ENCODE measurements at places on chromosomes 16 and 17.

DNA sequence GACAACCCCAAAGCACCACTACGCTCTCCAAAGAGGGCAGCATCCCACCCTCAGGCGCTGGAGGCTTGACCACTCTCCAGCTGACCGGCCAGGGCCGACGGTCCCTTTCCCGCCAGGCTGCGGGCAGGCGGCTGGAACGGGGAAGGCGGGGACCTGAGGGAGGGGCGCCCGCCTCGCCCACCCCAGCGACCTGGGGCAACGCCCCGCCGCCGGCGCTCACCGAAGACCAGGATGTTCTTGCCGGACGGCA lies 431 bp downstream of the DYNC1LI2 start:
- no peak for DNase-seq

GRCh38 chr17:80575057-80575875 lies 30.6 kb downstream of the RPTOR start:
- peak; percentile 78 for DNase-seq

DNA sequence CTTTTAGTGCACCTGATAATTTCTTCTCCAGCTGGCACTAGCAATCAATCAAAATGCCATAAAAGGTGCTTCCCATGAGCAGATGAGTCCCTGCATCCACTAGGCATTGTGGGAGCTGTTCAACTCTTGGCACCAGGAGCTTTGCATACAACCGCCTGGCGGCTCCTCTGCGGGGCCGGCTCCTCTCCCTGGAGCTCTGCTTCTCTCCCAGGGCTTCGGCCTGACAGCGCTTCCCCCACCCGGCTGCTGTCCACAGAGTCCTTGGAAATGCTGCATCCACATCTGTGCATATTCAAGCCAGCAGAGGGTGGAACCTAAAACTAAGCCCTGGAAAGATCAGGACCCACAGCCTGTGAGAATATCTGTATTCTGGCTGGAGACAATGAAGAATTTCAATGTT lies 62.9 kb downstream of the LMF1 start:
- DNase-seq, result no peak

DNA sequence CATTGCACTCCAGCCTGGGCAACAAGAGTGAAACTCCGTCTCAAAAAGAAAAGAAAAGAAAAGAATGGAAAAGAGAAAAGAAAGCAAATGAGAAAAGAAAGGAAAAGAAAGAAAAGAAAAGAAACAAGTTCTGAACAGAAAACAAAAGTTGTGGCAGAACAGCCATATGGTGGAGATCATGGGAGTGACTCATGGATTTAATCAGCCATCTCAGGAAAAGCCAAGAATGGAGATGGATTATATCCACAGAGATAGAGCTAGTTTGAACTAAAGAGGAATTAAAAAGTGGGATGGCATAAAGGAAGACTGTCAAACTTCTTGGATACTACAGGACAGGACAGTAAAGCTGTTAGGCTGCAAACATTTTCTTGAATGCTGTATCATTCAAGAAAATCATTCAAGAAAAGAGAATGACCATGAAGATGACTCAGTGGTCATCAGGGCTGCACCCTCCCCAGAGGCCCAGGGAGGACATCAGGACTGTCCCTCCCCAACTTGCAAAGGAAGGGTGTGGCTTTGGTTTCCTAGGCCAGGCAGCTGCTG lies 120.6 kb downstream of the USP22 start:
- no peak for DNase-seq

DNA sequence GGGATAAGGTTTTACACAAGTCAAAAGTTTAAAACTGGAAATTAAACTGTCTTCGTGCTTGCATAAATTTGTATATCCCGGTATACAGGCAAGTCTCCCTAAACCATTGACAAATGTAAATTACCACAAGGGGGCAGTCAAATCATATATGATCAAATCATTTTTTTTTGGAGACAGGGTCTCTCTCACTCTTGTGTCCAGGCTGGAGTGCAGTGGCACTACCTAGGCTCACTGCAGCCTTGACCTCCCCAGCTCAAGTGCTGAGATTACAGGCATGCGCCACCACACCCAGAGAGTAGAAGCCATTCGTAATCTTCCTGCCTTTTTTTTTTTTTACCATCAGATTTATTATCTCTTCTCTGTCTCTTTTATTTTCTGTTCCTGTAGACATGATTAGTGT lies 18.5 kb downstream of the TOP2A start:
- DNase-seq, result no peak

- no peak for DNase-seq
Observed at GRCh38 chr17:1029196-1029921, 32.4 kb downstream of the TIMM22 start.

- no peak for DNase-seq
Observed at GRCh38 chr17:58378733-58379510, 26.9 kb upstream of the SUPT4H1 start.

DNA sequence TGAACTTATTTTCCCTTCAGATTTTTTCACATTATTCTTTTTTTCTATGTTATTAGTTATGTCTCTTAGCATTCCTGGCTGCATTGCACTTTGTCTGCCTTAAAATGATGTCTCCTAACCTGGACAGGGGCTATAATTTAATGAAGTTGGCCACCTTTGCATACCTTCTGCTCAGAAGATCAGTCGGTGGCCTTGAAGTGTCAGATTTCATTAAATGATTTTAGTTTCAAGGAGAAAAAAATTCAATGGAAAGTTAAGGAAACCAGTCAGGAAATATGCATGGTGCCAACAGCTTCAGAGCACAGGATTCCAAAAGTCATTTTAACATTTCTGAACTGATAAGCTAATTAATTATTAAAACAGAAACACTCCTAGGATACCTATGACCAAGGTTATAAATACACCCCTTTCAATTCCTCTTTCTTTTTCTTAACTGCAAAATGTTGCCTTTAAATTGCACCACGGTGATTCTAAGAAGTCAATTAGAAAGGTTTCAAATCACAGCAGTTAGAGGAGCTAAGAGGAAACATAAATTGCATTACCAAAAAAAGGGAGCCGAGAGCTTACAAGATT lies 533.4 kb downstream of the KCNJ2 start:
- DNase-seq, result no peak

DNA sequence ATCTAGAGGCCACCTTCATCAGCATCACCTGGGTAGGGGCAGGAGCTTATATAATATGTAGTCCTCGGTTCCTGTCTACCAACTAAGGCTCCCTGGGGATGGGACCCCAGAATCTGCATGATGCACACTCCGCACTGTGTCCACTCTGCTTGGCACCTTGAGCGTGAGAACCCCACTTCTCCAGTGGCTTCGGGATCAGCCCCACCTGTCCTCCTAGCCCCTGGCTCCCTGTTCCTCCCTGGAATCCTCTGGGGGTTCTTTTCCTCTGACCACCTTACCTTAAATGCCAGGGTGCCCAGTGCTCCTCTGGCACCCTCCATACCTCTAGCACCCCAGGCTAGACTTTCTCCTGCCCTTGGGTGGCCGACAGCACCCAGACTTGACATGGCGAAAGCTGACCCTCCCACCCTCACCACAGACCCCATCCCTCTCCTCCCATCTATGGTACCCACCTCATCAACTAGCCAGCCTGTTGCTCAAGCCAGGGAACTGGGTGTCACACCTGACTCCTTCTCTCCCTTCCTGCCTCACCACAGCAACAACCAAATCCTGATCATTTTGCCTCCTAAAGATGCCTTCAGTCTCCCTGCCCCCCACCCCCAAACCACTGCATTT lies 2.8 kb upstream of the NXPH3 start:
- DNase-seq, result no peak

DNA sequence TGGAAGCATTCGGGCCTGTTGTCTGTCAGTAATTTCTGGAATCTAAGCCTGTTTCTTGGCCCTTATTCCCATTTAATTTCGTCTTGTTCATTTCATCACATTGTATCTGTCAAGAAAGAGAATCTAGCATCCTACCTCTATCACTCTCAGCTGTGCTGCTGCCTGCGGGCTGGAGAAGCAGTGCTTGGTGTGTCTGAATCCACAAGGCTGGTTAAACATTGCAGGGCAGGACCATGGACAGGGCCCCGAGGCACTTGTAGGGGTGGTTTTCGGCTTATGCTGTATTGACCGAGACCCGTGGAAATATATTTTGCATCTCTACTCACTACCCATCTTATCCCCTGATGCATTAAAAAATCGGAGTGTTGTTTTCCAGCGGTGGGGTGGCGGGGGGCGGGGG lies 3.1 kb downstream of the RAB11FIP4 start:
- DNase-seq, result no peak

GRCh38 chr17:62823111-62823893 lies 15.2 kb upstream of the MARCHF10 start:
- DNase-seq, result no peak

GRCh38 chr16:5895137-5895536 lies 797.5 kb upstream of the EEF2KMT start:
- DNase-seq, result no peak

DNA sequence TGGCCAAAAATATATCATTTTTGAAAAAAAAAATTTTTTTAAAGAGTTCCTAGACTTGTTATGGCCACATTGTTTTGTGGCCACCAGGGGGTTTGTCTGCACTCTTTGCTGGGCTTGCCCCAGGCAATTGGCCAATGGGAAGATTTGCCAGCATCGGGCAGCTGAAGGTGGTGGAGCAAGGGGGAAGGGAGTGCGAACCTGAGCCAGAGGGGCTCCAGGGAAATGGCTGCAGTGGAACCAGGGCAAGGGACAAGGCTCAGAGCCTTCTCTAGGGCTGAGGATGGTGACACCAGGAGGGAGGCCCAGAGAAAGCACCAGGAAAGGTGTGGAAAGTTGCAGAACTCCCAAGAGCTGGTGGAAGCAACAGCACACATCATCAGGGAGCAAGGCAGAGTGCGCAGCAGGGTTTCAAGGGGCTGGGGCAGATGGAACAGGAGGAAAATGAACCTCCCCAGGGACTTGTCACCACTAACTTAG lies 15.5 kb upstream of the CMIP start:
- no peak for DNase-seq

GRCh38 chr16:3010510-3010909 lies 2.2 kb upstream of the CLDN9 start:
- DNase-seq, result no peak

DNA sequence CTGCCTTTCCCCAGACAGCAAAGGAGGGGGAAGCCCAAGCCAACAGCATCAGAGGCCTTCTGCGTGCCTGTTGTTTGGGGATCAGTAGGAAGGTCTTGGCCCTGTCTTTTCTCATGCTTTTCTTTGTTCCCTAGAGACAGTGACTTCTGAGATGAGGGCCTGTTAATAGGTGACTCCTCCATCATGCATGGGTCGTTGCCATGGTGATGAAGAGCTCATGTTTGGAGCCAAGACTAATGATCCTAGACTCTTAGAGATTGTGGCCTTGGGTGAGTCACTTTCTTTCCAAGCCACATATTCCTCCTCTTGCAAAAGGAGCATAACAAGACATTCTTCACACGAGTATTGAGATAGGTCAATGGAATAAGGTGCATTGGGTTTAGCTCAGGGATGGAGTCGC lies 201.1 kb upstream of the ASIC2 start:
- DNase-seq, result no peak

- DNase-seq, result no peak
Observed at GRCh38 chr17:6472517-6472916, 28.3 kb downstream of the PIMREG start.

GRCh38 chr17:65759532-65759931 lies 198.1 kb upstream of the AXIN2 start:
- DNase-seq, result no peak

DNA sequence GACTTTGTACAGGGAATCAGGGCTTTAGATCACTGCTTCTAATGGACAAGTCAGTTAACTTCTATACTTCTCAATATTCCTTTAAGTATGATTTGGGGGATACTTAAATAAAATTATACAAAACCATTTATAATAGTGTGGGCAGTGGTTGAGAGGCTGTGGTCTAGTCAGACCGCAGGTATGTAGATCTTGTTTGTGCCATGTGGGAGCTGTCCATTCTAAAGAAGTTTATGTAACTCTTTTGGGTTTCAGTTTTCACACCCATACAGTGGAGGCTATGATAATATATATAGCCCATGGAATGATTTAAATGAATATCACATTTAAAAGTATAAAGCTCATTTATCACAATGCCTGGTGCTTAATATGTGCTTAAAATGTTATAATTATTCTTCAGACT lies 654.3 kb upstream of the KIF2B start:
- DNase-seq, result no peak

DNA sequence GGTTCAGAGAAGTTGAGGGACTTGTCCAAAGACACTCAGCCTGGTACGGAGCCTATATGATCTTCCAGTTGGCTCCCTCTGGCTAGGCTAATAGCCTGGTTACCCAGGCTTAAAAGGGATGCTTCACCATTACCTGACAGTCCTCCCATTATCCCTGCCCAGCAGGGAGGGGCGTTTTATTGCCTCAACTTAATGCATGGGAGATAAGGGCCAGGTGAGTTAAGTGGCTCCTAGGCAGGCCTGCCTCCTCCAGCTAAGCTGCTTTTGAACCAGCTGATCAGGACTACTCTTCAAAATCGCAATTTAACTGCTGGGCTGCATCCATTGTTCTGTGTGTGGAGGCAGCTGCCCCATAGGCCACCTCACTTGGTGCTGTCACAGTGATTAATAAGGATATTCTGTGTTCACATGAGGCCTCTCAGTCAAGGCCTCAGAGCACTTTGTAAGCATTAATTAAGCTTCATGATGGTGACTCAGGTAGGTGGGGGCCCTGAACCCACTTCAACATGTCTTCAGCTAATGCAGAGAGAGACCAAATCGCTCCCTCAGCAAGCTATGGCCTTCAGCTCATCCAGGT lies 27.9 kb downstream of the SMPD3 start:
- DNase-seq, result no peak

DNA sequence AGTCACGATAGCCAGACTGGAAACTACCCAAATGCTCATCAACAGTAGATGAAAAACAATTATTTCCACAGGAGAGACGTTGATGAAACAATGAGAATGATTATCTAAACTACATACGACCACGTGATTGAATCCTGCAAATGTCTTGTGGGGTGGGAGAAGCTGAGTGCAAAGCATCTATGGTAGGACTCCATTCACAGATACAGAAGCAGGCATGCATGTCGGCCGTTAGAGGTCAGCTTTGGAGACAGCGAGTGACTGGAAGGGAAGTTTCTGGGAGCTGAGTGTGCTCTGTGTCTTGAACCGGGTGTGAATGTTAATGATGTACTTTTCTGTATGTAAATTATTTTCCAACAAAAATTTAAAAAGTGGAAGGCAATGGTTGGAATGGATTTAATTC lies 71.5 kb upstream of the DNAJA2 start:
- no peak for DNase-seq

GRCh38 chr16:3780570-3780969 lies 63.2 kb upstream of the TRAP1 start:
- no peak for DNase-seq

- no peak for DNase-seq
Observed at GRCh38 chr16:51161440-51162195, 10.5 kb upstream of the SALL1 start.

GRCh38 chr17:42059815-42060214 lies 9.4 kb upstream of the C17orf113 start:
- no peak for DNase-seq

- no peak for DNase-seq
Observed at GRCh38 chr17:37490638-37491614, 1.2 kb downstream of the DUSP14 start.
